ENCODE measurements at places on chromosomes 3 and 15. TPM values are rescaled to one million over a fixed set of nuclear protein-coding genes. Genes with fewer than 3 reads are reported as not detected.

- DNase-seq, result peak; percentile 98
These were observed at the start of gene CRELD1 for GRCh38 chr3:9933561-9934234. Gene CRELD1 (plus strand): TSS chr3:9933834. CDS start chr3:9934439, 605 bp downstream.

The DOCK3 gene
- total RNA-seq, result 6.9 TPM

GRCh38 chr3:16906682-16907081 is 21.9 kb downstream of the PLCL2 start:
- DNase-seq, result no peak

The ARGFX gene
- not detected for total RNA-seq

- no peak for DNase-seq
These were observed 412.5 kb downstream of the TBC1D5 start for GRCh38 chr3:17329927-17330326.

Measured in endodermal cell (in vitro differentiated cells).